ENCODE measurements at places on chromosomes 5 and 9. TPM values are rescaled to one million over a fixed set of nuclear protein-coding genes. Genes with fewer than 3 reads are reported as not detected.

DOK3 gene
- total RNA-seq = 15.6 TPM

GLRA1 gene
- total RNA-seq = not detected

- no peak for DNase-seq
Observed at GRCh38 chr5:178375348-178375747, 142.7 kb upstream of the PHYKPL start.

DNA sequence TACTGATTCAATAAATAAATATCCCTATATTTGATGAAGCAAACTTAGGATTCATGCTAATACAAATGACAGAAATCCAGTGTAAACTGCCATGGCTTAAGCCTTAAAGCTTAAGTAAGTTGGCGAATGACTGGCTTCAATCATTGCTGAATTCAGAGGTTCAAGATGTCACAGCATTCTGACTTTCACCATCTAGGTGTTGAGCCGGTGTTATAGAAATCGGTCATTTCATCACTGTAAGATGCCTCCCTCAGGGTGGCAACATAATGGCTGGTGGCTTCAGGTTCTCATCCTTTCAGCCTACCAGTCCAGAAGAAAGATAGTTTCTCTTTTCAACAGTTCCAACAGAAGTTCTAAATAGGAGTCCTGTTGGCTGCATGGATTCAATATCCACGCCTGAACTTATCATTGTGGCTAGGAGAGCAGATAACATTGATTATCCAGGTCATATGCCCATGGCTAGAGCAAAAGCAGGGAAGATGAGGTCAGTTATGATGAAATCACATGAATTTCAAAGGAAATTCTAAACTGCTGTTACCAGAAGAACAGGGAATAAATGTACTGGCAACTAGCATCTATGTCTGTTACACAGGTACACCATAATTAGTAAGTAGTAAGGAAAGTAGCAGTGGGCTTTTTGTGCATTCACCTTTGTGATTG lies 364.3 kb downstream of the ARRDC3 start:
- DNase-seq = no peak

PCDHGB7 gene
- 23.4 TPM for total RNA-seq

DNA sequence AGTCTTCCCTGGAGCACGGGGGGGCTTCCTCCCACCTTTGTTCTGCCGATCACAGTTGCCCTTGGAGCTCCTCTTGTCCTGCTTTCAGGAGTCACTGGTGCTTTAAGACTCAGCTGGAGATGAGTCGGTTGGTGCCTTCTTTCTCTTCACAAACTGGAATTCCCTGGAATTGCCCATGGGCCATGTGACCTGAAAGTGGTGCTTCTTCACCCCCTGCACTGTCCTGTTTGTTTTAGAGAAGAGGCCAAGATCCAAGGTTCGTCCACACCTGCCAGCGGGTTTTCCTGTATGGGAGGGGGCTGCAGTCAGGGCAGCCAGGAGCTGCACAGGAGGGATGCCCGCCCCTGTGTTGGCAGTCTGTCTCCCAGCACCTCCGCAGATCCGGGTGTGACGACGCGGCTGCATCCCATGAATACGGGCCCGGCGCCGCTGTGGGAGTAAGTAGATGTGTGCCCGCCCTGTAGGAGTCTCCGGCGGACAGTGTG lies 9.5 kb upstream of the MRPS2 start:
- no peak for DNase-seq

KCNN2 gene
- total RNA-seq = 7.5 TPM
